ENCODE measurements at places on chromosomes 5 and 9.
A peak's percentile ranks its signal among the peaks of the same experiment; 100 is the strongest.

DNA sequence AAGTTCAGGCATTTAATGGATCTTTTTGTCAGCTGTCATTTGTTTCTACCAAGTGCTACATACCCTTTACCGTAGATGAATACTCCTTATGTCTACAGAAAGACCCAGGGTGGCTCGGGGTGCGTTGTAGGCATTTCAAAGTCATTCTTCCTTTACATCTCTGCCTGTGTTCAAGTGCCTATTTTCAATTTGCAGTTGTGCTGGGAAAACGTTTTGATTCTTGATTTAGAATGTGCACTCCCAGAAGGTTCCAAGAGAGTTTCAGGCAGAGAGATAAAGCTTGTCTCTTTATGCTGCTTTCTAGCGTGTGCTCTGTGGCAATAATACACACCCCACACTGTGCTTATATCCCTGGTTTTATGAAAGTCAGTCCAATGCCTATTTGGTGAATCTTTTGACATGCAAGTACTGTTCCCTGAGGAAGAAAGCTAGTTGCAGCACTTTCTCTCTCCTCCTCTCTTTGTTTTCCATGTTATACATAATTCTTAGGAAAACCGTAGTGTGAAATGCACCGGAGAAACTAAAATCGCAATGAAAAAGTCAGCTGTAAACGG, 828.1 kb upstream of the ZNF608 start:
- no peak overlapping the region for H3K4me3 ChIP-seq
- H3K27ac ChIP-seq = no peak overlapping the region
- no peaks in the 10 kb centered on the region for H3K36me3 ChIP-seq
- H3K4me1 ChIP-seq = peaks cover 17% of the 10 kb centered on the region

GRCh38 chr9:12785260-12785770, 10.5 kb downstream of the LURAP1L start:
- no peaks in the 10 kb centered on the region for H3K27me3 ChIP-seq
- no peaks in the 10 kb centered on the region for H3K36me3 ChIP-seq
- H3K4me3 ChIP-seq = no peak overlapping the region
- H3K27ac ChIP-seq = no peak overlapping the region
- no peak for DNase-seq
- H3K4me1 ChIP-seq = no peaks in the 10 kb centered on the region

DNA sequence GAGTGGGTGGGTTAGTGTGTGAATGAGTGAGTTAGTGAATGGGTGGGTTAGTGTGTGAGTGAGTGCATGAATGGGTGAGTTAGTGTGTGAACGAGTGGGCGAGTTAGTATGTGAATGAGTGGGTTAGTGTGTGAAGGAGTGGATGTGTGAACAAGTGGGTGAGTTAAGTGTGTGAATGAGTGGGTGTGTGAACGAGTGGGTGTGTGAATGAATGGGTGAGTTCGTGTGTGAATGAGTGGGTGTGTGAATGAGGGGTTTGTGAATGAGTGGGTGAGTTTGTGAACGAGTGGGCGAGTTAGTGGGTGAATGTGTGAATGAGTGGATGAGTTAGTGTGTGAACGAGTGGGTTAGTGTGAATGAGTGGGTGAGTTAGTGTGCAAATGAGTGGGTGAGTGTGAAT, 34.0 kb downstream of the NKD2 start:
- DNase-seq = no peak
- no peak overlapping the region for H3K27ac ChIP-seq
- H3K27me3 ChIP-seq = no peaks in the 10 kb centered on the region
- H3K4me1 ChIP-seq = no peaks in the 10 kb centered on the region
- H3K36me3 ChIP-seq = no peaks in the 10 kb centered on the region

- H3K4me3 ChIP-seq = no peak overlapping the region
- no peaks in the 10 kb centered on the region for H3K4me1 ChIP-seq
- no peaks in the 10 kb centered on the region for H3K27me3 ChIP-seq
- H3K36me3 ChIP-seq = no peaks in the 10 kb centered on the region
Observed at GRCh38 chr5:118228489-118228888, 759.9 kb downstream of the DTWD2 start.

DNA sequence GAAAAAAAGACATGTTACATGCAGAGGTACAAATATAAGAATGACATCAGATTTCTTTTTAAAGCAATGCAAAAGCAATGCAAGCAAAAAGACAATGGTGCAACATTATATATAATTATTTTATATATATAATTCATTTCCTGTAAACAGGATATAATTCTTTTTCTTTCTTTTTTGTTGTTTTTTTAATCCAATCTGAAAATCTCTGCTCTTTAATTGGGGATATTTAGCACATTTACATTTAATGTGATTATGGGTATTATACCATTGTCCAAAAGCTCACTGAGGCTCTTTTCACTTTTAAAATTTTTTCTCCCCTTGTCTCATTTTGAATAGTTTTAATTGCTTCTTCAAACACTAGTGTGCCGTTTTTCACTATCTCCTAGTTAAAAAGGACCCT, 148.9 kb downstream of the FGF18 start:
- peaks cover 6% of the 10 kb centered on the region for H3K4me1 ChIP-seq
- DNase-seq = no peak
- H3K27me3 ChIP-seq = no peaks in the 10 kb centered on the region
- H3K27ac ChIP-seq = no peak overlapping the region

DNA sequence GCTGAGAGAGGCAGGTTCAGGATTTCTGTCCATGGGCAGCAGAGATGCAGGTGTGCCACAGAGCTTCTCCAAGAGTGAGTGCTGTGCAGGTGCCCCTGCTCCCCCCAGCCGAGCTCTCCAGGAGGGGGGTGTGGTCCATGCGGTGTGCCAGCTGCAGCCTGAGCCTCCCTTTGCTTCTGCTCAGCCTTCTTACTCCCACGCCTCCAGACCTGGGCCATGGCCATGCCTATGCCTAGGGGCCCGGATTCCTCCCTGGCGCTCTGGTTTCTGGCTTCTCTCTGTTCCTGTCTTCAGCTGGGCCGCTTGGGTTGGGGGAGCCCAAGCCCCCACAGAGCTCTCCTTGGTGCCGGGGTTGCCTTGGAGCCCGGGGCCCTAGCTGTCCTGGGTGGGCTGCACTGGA, 133.3 kb downstream of the CACNA1B start:
- H3K27ac ChIP-seq = no peak overlapping the region
- H3K36me3 ChIP-seq = no peaks in the 10 kb centered on the region
- no peak overlapping the region for H3K4me3 ChIP-seq

DNA sequence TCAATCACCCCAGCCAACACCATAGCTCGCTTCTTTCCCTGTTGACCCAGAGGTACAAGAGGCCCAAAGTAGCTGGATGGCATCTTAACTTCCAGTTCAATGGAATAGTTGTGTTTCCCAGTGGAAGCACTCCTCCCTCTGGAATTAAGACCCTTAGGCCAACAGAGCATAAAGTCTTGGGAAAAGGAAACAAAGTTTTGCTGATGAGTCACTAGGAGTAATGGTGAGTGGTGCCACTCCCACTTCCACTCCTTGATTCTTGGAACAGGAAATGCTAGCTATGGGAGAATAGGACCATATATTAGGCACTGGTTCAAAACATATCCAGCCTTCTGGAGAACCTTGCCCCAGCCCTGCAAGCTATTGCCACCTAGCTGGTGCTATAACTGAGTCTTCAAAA, 44.7 kb upstream of the LMX1B start:
- no peaks in the 10 kb centered on the region for H3K36me3 ChIP-seq
- no peak overlapping the region for H3K4me3 ChIP-seq
- DNase-seq = no peak
- no peak overlapping the region for H3K27ac ChIP-seq
- no peaks in the 10 kb centered on the region for H3K27me3 ChIP-seq
- H3K4me1 ChIP-seq = no peaks in the 10 kb centered on the region

DNA sequence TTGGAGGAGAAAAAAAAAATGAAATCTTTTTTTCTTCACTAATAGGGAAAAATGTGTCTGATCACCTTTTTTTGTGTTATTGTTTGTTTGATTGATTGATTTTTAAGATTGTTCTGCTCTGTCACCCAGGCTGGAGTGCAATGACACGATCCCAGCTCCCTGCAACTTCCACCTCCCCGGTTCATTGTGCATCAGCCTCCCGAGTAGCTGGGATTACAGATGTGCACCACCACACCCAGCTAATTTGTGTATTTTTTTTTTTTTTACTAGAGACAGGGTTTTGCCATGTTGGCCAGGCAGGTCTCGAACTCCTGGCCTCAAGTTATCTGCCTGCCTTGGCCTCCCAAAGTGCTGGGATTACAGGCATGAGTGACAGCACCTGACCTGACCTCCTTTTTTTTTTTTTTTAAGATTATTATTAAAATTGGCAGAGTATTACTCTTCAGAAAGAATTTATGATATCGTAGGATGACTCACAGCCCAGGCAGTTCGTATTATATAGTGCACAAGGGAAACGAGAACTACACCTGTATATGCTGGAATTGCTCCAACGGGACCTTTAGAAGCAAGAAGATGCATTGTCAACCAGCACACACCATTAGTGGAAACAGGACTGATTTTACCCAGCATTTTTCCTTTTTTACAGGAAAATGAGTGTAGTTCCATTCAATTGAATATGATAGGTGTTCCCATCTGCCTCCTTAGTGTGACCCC, 27.7 kb downstream of the FUBP3 start:
- peaks cover 7% of the 10 kb centered on the region for H3K4me1 ChIP-seq
- H3K4me3 ChIP-seq = no peak overlapping the region
- no peak for DNase-seq
- H3K36me3 ChIP-seq = peaks cover 11% of the 10 kb centered on the region
- no peaks in the 10 kb centered on the region for H3K27me3 ChIP-seq

DNA sequence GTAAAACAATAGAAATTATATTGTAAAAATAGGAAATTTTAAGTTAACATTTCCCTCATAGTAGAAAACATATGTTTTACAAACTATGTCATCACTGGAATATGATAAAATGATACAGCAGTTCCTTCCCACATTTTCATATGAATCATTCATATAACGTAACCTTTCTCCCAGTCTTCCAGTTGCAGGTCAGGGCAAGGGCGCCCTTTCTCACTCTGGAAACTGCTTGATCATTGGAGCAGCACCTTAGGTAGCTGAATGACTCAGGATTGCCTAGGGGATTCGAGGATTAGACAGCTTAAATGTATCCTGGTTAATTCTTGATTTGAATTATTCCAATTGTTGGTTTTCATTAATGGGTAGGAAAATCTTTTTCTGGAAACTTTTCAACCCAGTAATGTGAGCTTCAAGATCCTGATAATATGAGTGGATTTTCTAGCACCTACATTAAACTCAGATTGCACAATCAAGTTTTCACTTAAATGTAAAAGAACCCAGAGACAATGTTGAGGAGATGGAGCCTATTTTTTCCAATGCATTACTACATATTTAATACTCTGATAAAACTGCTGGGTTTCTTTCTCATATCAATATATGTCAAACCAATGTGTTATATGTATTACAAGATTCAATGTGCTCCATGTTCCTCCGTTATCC, 32.6 kb upstream of the ANXA1 start:
- no peak for DNase-seq
- no peak overlapping the region for H3K27ac ChIP-seq
- no peaks in the 10 kb centered on the region for H3K4me1 ChIP-seq
- no peaks in the 10 kb centered on the region for H3K36me3 ChIP-seq

- DNase-seq = peak; percentile 40
- H3K36me3 ChIP-seq = no peaks in the 10 kb centered on the region
- H3K27ac ChIP-seq = no peak overlapping the region
- H3K4me1 ChIP-seq = peaks cover 6% of the 10 kb centered on the region
Observed at GRCh38 chr9:129177443-129177790, 644 bp downstream of the IER5L start.

- no peaks in the 10 kb centered on the region for H3K36me3 ChIP-seq
- H3K27ac ChIP-seq = no peak overlapping the region
- no peak overlapping the region for H3K4me3 ChIP-seq
- no peak for DNase-seq
- H3K4me1 ChIP-seq = no peaks in the 10 kb centered on the region
Observed at GRCh38 chr9:108069991-108070390, 580.4 kb upstream of the KLF4 start.

GRCh38 chr5:68762201-68762600, 331.6 kb upstream of the SLC30A5 start:
- H3K27me3 ChIP-seq = no peaks in the 10 kb centered on the region
- H3K27ac ChIP-seq = no peak overlapping the region
- no peak for DNase-seq
- no peaks in the 10 kb centered on the region for H3K36me3 ChIP-seq
- no peak overlapping the region for H3K4me3 ChIP-seq

DNA sequence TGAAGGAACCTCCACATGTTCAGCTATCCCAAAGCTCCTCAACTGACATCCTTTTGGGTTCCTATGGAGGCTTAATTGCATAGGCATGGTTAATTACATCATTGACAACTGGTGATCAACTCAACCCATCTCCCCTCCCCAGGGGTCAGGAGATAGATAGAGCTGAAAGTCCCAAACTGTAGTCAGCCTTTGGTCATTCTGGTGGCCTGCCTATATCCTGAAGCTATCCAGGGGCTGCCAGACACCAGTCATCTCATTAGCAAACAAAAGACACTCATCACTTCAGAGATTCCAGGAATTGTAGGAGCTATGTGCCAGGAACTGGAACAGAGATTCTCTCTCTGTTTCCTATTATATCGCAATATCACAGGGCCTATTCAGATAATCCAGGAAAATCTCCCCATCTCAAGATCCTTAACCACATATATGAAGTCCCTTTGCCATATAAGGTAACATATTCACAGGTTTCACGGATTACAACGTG, 646.5 kb upstream of the GRAMD2B start:
- no peak for DNase-seq
- H3K27ac ChIP-seq = no peak overlapping the region
- no peaks in the 10 kb centered on the region for H3K27me3 ChIP-seq
- no peak overlapping the region for H3K4me3 ChIP-seq
- H3K4me1 ChIP-seq = no peaks in the 10 kb centered on the region

GRCh38 chr5:142250119-142250518, 74.7 kb downstream of the SPRY4 start:
- H3K4me1 ChIP-seq = peaks cover 4% of the 10 kb centered on the region
- H3K27ac ChIP-seq = no peak overlapping the region

DNA sequence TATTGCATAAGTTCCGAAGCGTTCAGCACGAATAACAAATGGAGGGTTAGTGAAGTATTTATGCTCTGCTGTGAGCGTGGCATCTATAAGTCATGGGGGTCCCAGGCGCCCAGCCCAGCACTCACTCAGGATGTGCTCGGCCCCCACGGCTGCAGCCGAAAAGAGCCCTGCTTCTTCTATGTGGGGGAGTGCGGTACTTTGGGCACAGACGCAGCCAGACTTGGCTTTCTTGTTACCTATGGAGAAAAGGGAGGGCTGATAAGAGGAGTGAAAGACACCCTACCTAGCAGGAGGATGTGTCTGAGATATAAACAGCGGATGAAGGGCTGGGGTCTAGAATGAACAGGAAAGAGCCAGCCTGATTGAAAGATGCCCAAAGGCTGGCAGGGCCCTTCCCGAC, 51.4 kb downstream of the MRPL36 start:
- no peaks in the 10 kb centered on the region for H3K4me1 ChIP-seq
- DNase-seq = no peak
- H3K27ac ChIP-seq = no peak overlapping the region
- H3K27me3 ChIP-seq = no peaks in the 10 kb centered on the region

DNA sequence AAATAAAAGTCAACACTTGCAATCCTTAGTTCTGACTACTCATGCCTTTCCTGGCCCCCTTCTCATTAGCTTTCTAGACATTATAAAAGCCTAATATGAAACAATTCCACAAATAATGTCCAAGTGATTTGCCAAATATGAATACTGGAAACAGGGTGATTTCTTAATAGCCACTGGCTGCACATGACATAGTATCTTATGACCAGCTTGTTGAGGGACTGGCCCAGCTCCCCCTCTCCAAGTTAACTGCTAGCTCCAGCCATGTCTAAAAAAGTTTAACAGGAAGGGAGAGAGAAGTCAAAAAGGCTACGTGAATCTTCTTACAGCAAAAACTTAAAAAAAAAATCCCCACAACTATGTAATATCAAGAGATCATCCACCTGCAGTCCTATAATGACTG, 1.5 kb downstream of the CERT1 start:
- H3K27ac ChIP-seq = no peak overlapping the region
- H3K27me3 ChIP-seq = no peaks in the 10 kb centered on the region
- peak overlapping the region; percentile 62 for H3K4me3 ChIP-seq

Measured in GM23338 (cell line).